ENCODE measurements at places on chromosomes 2 and 18. TPM values are rescaled to one million over a fixed set of nuclear protein-coding genes. Genes with fewer than 3 reads are reported as not detected.

TMEM37 gene
- total RNA-seq: 9.5 TPM

DNA sequence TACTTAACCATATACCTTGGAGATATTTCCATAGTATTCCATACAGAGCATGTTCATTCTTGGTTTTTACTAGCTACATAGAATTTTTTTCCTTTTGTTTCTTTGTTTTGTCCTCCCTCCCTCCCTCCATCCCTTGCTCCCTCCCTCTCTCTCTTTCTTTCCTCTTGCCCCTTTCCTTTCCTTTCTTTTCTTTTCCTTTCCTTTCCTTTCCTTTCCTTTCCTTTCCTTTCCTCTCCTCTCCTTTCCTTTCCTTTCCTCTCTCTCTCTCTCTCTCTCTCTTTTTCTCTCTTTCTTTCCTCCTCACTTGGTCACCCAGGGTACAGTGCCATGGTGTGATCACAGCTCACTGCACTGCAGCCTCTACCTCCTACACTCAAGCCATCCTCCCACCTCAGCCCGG, 28.3 kb downstream of the RPL37A start:
- no peak for DNase-seq

DNA sequence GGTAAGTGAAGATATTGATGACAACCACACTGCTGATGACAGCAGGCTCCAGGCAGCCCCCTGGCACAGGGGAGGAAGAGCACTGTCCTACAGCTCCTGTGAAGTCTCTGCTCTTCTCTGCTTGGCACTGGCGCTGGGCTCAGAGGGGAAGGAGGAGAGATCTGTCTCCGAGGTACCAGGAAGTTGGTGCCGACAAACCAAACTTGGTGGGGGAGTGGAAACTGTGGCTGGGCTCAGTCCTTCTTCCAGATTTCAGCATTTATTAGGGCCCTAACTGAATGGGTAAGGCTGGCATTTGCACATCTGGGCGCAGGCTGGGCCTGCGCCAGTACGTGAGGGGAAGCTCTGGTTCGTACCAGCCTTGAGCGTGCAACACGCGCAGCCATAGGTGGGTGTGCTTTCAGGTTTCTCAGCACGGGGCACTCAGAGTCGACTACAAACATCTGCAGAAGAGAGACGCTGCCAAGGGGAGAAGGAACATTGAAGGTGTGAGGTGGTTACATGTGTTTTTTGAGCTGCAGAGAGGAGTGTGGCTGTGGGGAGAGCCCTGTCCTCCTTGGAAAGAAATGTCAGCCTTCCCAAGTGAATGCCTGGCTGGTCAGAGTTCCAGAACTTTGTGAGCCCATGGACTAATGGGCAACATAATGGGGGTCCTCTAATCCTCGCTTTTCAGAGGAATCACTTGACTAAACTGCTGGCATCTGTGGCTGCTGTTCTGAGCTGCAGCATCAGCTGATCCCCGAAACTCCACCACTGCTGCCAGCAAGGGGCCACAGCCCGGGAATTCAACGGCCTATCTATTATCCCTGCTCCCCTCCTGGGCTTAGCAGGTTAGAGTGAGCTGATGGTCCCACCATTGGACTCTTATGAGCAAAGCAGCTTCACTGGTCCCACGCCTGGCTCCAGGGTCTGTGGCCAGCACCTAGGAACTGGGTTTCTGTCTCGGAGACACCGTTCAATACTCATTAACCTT, 55.2 kb upstream of the SEMA4C start:
- DNase-seq: no peak

GRCh38 chr2:20631617-20632307, 19.1 kb downstream of the HS1BP3 start:
- no peak for DNase-seq

GRCh38 chr2:109406301-109406700, 207.5 kb downstream of the SEPTIN10 start:
- no peak for DNase-seq
